ENCODE measurements at places on chromosomes 2 and 18. TPM values are rescaled to one million over a fixed set of nuclear protein-coding genes. Genes with fewer than 3 reads are reported as not detected.

- DNase-seq: no peak
Measured at GRCh38 chr2:197378494-197379307, 56.1 kb downstream of the SF3B1 start.

DNA sequence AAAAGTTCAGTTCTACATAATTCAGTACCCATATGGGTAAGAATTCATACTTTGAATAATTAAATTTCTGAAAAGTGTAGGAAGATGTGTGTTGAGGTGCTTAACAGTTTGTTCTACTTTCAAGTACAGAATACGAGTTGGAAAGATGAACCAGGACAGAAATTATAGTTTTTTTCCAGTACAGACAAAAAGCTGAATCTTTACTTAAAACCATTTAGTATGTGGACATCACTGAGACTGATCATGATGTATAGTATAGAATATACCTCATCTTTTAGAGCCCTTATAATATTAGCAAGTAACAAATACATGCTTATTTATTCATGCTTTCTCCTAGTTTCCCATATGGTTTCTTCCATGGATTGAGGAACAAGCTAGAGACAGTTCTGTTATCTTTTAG is 10.0 kb downstream of the DDX1 start:
- no peak for DNase-seq

DNA sequence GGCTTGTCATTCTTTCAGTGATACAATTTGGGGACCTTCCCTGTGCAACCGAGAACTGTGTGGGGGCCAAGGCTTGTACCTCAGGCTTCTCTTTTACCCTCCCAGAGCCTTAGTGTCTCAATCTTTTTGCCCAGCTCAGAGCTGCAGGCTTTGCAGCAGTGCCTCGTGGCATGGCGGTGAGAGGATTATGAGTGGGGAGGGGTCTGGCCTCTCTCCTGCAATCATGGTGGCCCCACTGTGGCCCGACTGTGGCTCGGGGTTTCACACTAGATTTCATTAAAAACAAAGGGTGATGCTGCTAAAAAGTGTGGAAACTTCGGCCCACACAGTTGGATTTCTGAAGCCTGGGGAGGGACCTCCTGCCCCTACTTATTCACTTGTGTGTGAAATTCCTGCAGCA is 75.5 kb downstream of the CAPN13 start:
- no peak for DNase-seq

- DNase-seq: no peak
Measured at GRCh38 chr2:158649846-158650245, 145.3 kb upstream of the DAPL1 start.

The TLX2 gene
- not detected for total RNA-seq
